ENCODE measurements at places on chromosomes 4 and X. TPM values are rescaled to one million over a fixed set of nuclear protein-coding genes. Genes with fewer than 3 reads are reported as not detected.

PPID gene
- 36.0 TPM for total RNA-seq

SHROOM3 gene
- total RNA-seq, result 43.4 TPM

ETNPPL gene
- 0.51 TPM for total RNA-seq

GRCh38 chr4:73856518-73856917 lies 3.4 kb downstream of the PF4V1 start:
- no peak overlapping the region for H3K27ac ChIP-seq
- no peaks in the 10 kb centered on the region for H3K4me1 ChIP-seq

- H3K36me3 ChIP-seq, result no peaks in the 10 kb centered on the region
- no peaks in the 10 kb centered on the region for H3K4me1 ChIP-seq
- no peak overlapping the region for H3K27ac ChIP-seq
- H3K27me3 ChIP-seq, result no peaks in the 10 kb centered on the region
- H3K4me3 ChIP-seq, result no peak overlapping the region
- DNase-seq, result no peak
Measured at GRCh38 chr4:55675196-55675793, 39.2 kb upstream of the NMU start.

DNA sequence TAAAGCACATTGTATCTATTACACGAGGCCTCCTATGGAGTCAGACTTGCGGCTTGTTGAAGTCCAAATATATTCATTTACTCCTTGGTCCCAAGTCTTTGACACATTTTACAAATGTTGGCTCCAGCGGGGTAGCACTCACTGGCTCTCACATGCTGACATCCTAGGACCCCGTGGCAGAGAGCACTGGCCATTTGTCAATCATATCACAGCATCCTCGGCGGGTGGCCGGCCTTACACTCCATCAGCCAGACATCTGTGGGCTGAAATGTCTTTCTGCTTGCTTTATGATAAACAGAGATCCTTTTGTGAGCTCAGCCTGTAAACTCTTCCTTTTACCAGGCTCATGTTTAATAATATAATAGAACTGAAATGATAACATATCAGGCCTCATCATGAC lies 25.7 kb upstream of the VCX2 start:
- H3K4me1 ChIP-seq, result no peaks in the 10 kb centered on the region
- no peak overlapping the region for H3K4me3 ChIP-seq
- H3K27me3 ChIP-seq, result no peaks in the 10 kb centered on the region
- H3K27ac ChIP-seq, result no peak overlapping the region
- DNase-seq, result no peak

- H3K27me3 ChIP-seq, result no peaks in the 10 kb centered on the region
- H3K27ac ChIP-seq, result no peak overlapping the region
- no peaks in the 10 kb centered on the region for H3K36me3 ChIP-seq
- H3K4me1 ChIP-seq, result no peaks in the 10 kb centered on the region
- no peak for DNase-seq
Measured at GRCh38 chr4:22215084-22215483, 266.5 kb upstream of the KCNIP4 start.

- H3K27ac ChIP-seq, result no peak overlapping the region
- H3K4me1 ChIP-seq, result peaks cover 7% of the 10 kb centered on the region
- H3K27me3 ChIP-seq, result no peaks in the 10 kb centered on the region
- DNase-seq, result no peak
- H3K36me3 ChIP-seq, result no peaks in the 10 kb centered on the region
- H3K4me3 ChIP-seq, result no peak overlapping the region
Measured at GRCh38 chr4:98199247-98199646, 56.0 kb upstream of the STPG2 start.

DNA sequence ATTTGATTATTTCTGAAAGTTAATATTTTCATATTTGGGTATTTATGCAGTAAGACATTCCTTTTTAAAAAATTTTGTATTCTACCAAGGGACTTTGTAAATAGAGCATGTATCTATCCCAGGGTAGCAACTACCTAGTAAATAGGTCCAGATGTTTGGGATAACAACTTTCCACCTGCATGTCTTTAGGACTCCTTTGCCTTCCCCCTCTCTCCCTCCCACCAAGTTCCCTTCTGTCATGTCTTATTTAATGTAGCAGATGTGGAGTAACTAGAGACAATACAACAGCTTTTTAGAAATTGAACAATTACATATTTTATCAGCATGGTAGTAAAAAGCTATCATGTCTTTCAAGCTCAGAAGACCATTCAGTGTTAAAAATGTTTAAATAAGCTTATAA lies 821.0 kb downstream of the C4orf33 start:
- no peak overlapping the region for H3K27ac ChIP-seq
- DNase-seq, result no peak
- H3K27me3 ChIP-seq, result no peaks in the 10 kb centered on the region
- H3K36me3 ChIP-seq, result no peaks in the 10 kb centered on the region
- no peaks in the 10 kb centered on the region for H3K4me1 ChIP-seq

GRCh38 chrX:124289443-124289842 lies 43.0 kb upstream of the TEX13D start:
- H3K4me1 ChIP-seq, result no peaks in the 10 kb centered on the region
- H3K4me3 ChIP-seq, result no peak overlapping the region
- no peak for DNase-seq
- H3K27me3 ChIP-seq, result no peaks in the 10 kb centered on the region
- H3K36me3 ChIP-seq, result no peaks in the 10 kb centered on the region
- H3K27ac ChIP-seq, result no peak overlapping the region

GRCh38 chr4:47668810-47669408 lies 169.0 kb downstream of the CORIN start:
- H3K4me1 ChIP-seq, result no peaks in the 10 kb centered on the region
- DNase-seq, result peak; percentile 72
- no peaks in the 10 kb centered on the region for H3K27me3 ChIP-seq
- H3K4me3 ChIP-seq, result no peak overlapping the region

DNA sequence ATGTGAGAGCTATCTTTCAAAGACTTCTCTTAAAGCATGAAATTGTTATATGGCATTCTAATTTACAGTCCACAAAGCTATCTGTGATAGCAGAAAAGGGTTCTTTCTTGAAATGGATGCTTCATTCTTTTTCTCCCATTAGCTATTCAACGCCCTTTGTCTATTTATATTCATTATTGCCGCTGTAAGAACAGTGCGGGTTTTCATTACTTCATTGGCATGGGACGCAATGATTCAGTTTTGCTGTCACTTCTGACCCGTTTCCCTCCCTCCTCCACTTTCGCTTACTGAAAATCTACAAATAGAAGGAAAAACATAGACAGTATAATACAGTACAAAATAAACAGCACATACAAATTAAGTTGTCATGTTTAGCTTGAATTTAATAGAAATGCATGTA lies 394.6 kb downstream of the PCDH7 start:
- DNase-seq, result no peak
- H3K4me3 ChIP-seq, result no peak overlapping the region
- H3K27ac ChIP-seq, result no peak overlapping the region
- no peaks in the 10 kb centered on the region for H3K27me3 ChIP-seq

GRCh38 chr4:144645102-144645630 lies 790 bp upstream of the HHIP start:
- no peak for DNase-seq
- no peaks in the 10 kb centered on the region for H3K4me1 ChIP-seq
- no peaks in the 10 kb centered on the region for H3K36me3 ChIP-seq
- peaks cover 73% of the 10 kb centered on the region for H3K27me3 ChIP-seq
- H3K4me3 ChIP-seq, result peak overlapping the region; percentile 52

DNA sequence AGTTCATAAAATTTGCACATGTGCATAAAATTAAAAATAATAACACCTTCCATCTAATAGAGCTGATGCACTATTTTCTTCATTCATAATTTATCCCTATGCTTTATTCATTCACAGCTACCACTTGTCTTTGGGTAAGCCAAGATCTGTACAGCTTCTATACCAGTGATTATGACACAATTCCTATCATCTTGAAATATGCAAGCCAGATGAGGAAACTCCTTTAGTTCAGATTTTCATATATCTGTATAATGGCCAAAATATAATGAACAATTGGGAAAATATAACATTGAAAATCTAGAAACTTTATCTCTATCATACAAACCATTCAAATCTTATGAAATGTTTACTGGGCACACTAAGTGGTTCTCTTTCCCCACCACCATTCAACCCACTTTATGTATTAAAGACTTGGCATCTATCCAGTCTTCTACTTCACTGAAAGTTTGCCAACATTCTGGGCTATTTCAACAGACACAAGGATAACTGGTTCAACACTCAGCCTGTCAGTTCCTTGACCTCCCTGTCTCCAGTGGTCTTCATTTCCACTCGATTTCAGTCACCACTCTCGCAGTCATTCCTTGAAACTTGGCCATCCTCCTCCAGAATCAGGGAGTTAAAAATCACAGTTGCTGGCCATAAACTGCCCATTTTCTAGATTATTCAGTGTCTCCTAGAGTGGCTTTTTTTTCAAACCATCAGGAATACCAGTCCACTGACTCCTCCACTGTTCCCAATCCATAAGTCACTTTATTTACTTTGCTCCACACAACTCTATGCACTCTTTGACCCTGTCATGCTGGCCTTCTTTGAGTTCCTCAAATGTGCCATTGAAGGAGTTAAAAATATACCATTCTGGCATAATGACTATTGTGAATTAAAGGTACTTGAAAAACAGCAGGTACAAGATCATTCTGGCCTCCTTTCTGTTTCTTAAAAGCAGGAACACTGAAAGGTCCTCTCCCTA lies 85.5 kb downstream of the CAMK2D start:
- peak overlapping the region; percentile 50 for H3K27ac ChIP-seq
- no peaks in the 10 kb centered on the region for H3K36me3 ChIP-seq
- H3K27me3 ChIP-seq, result no peaks in the 10 kb centered on the region
- DNase-seq, result no peak
- H3K4me1 ChIP-seq, result peaks cover 26% of the 10 kb centered on the region

DNA sequence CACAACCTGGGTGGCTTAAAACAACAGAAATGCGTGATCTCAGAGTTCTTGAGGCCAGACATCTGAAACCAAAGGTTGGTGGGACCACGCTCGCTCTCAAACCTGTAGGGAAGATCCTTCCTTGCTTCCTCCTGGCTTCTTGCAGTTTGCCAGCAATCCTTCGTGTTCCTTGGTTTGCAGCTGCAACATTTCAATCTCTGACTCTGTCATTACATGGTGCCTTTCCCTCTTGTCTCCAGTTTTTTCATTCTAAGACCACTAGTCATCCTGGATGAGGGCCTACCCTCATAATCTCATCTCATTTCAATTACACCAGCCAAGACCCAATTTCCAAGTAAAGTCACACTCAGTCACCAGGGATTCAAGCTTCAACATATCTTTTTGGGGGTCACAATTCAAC lies 388.0 kb downstream of the GPM6A start:
- no peak overlapping the region for H3K4me3 ChIP-seq
- no peaks in the 10 kb centered on the region for H3K27me3 ChIP-seq
- no peaks in the 10 kb centered on the region for H3K36me3 ChIP-seq
- no peak overlapping the region for H3K27ac ChIP-seq

GRCh38 chr4:135120195-135120594 lies 918.6 kb upstream of the PABPC4L start:
- no peak overlapping the region for H3K27ac ChIP-seq
- H3K4me3 ChIP-seq, result no peak overlapping the region
- no peaks in the 10 kb centered on the region for H3K36me3 ChIP-seq
- H3K27me3 ChIP-seq, result no peaks in the 10 kb centered on the region

DNA sequence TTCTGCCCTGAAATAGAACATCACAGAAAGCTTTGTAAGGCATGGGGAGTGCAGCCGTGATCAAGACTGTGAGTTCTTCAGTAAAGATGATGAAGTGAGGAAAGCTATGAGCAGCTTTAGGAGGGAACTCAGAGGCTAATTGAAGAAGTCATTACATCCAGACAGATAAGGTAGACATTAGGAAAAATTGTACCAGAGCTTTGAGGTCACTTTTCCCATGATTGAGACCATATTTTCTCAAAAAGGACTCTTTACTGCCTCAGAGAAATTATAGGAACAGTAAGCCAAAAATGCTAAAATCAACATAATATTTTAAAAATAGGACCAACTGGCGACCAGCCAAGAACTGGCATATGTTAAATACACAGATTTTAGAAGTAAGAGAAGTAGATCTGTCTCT lies 11.2 kb downstream of the CHST7 start:
- no peak overlapping the region for H3K4me3 ChIP-seq
- H3K4me1 ChIP-seq, result no peaks in the 10 kb centered on the region
- no peak overlapping the region for H3K27ac ChIP-seq
- H3K36me3 ChIP-seq, result no peaks in the 10 kb centered on the region

CSAG1 gene
- not detected for total RNA-seq
